ENCODE measurements at places on chromosomes 7 and 10.
A peak's percentile ranks its signal among the peaks of the same experiment; 100 is the strongest.

- DNase-seq = peak; percentile 50
Observed at GRCh38 chr10:58513188-58514110, 777 bp downstream of the BICC1 start.

GRCh38 chr7:82266081-82266480 lies 177.5 kb downstream of the CACNA2D1 start:
- DNase-seq = no peak

DNA sequence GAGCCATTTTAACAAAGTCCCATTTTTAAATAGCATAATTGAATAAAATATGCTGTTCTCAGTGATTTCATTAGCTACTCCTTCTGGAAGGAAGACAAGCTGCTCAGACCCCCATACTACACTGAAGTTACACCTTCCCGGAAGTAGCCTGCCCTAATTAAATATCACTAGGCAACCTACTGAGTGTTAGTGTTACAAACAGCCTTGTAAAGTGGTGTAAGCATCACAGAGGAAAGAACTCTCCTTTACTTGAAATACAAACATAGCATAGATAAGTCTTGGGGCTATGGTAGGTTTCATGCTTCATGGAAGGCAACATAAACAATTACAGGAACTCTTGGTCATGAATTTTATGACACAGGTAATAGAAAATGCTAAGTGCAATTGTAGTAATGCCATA lies 43.4 kb upstream of the PTN start:
- DNase-seq = no peak

- DNase-seq = no peak
Observed at GRCh38 chr7:128763541-128763940, 12.1 kb downstream of the OPN1SW start.

DNA sequence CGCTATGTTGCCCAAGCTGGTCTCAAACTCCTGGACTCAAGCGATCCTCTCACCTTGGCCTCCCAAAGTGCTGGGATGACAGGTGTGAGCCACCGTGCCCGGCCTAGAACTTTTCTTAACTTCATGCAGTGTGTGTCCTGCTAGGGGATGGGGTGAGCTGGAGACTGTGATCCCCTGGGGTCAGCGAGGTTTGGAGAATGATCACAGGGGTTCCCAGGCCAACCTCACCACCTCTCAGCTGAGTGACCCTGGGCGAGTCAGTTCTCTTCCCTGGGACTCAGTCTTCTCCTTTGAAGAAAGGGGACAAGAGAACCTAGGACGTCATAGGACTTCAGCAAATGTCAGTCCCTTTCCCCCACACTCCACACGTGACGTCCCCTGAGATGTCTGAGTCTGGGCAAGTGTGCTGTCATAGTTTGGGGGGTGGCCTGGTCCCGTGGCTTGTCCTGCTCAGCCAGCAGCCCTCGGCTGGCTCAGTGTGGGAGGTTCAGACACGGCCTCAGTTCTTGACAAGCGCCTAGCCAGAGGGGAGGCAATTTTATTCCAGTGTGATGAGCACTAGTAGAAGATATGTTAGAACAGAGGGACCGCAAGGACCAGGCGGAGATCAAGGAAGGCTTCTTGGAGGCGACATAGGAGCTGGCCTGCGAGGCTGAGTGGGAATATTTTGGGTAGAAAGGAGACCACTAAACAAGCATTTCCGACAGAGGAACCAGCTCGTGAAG lies 43.3 kb upstream of the ELN start:
- no peak for DNase-seq

- no peak for DNase-seq
Observed at GRCh38 chr7:21507627-21508343, 35.1 kb upstream of the DNAH11 start.

DNA sequence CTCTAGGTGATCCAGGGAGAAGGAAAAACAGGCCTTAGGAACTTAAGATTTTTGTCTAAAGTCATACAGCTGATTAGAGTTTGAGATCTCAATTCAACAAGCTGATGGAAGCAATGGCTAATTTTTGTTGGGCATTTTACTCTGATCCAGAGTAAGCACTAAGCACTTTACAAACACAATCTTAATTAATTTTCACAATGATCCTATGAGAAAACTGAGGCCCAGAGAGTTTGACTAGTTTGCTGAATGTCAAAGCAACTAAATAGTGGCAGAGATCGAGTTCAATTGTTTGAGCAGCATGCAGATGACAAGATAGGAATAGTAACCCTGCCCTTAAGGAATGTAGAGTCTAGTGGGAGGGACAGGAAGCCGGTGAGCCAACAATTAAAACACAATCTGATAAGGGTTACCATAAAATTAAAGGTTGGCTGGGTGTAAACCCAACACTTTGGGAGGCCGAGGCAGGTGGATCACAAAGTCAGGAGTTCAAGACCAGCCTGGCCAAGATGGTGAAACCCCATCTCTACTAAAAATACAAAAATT lies 13.5 kb upstream of the RPEL1 start:
- DNase-seq = no peak

DNA sequence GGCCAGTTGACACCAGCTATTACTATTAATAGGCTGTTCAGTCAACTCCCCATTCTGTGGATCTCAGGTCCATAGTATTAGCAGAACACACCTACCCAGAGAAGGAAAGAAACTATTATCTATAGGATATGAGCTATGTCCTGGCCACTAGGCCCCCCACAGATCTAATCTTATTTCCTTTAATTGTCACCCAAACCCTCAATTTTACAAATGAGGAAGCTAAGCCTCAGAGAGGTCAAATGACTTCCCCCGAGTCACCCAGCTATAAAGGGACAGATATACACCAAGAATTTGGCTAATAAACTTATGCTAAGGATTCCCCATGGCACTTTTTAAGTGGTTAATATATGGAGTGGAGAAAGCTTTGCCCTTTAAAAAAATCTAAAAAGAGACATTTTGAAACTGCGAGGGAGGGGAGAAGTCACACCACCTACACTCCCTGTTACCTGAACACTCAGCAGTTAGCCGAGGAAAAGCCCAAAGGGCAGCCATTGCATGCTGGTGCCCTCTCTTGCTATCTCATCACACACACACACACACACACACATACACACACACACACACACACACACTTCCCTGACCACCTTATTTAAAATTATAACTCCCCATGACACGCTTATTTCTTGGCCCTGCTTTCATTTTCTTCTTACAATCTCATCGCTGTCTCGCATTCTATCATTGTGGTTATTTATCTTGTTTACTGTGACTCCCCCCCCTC lies 157.0 kb upstream of the ADO start:
- no peak for DNase-seq

- no peak for DNase-seq
Observed at GRCh38 chr7:74718336-74718735, 55.5 kb upstream of the NCF1 start.

DNA sequence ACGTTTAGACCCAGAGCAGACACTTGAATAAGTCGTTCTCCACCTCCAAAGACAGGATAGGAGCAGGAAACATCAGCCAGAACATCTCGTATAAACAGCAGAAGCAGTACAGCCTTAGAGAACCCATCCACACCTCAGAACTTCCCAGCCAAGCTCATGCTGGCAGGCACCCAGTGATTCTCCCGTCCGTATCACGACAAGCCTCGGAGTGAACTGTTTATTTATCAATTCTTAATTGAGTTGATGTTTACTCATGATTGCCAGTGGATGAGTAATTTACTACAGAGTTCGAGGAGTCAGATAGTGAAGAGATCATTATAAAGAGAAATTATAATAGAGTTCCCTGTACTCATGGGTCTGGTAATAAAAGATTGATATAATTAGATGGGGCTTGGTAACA lies 811.5 kb downstream of the LRMDA start:
- DNase-seq = no peak

- no peak for DNase-seq
Observed at GRCh38 chr10:11468126-11468742, 143.2 kb downstream of the USP6NL start.

DNA sequence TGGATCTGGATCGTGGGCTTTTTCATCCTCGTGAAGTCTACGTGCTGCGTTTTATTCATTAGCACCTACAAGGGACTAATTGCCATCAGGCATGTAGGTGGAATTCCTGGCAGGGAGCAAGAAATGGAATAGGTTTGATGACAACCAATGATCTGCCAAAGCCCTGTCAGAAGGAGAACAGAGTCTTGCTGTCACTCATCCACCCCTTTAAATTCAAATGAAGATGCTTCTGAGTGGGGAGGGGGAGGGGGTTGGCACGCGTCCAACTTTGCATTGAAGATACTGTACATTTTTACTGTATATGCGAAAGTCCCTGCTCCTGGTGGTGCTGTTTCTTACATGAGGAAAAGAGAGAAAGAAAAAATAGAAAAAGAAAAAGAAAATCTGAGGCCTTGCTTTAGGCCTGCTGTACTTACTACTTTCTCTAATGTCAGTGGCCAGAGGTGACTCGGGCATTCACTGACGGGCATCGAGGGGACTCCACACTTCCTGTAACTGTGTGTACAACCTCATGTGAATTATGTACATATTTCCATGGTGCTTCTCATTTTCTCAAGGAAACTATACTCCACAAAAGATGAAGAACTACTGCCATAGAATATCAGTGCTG lies 569.1 kb downstream of the INHBA start:
- DNase-seq = no peak

DNA sequence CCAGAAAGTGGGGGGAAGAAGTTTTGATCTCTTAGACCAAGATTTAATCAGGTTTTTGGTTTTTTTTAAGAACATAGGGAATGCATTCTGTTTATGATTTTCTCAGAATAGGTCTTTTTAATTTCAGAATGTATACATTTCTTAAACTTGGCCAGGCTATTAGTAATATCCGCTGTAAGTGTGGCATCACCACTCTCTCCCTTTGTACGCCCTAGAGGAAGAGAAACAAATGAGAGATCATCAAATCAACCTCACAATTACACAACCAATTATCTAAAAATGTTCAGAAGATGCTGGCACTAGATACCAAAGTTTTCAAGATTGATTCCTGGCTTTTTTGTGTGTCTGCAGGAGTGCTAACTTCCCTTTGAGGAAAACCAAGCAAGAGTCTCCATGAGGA lies 70.0 kb downstream of the KLF6 start:
- no peak for DNase-seq

GRCh38 chr10:73937333-73938043 lies 26.6 kb downstream of the PLAU start:
- no peak for DNase-seq

DNA sequence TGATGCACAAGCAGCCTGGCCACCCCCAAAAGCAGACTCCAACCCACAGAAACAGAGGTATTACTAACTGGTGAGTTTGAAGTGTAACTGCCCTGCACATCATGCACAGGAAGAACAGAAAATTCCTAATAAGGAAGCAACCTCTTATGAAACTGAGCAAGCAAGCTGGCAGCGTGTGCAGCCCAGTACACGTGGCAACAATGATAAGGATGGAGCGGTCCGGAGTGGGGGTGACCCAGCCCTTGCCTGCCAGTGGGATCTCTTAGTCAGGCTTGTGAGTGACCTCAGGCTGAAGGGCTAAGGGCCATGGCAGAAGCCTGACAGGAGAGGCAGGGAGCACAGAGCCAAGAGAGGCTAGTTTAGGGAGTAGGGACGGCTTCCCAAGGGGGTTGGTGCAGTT lies 22.1 kb upstream of the AOAH start:
- no peak for DNase-seq

DNA sequence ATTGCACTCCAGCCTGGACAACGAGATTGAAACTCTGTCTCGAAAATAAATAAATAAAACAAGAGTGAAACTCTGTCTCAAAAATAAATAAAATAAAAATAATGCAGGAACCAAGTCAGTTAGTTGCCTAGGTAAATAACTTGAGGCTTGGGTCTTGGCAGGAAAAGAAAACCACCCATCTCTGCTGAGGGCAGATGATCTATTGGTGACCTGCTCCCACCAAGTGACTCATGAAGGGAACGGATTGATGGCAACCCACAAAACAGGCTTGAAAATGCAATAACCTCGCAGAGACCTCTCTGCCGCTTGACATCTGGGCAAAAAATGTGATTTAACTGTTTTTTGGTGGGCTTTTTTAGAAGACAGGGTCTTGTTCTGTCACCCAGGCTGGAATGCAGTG lies 86.6 kb downstream of the CALN1 start:
- no peak for DNase-seq

DNA sequence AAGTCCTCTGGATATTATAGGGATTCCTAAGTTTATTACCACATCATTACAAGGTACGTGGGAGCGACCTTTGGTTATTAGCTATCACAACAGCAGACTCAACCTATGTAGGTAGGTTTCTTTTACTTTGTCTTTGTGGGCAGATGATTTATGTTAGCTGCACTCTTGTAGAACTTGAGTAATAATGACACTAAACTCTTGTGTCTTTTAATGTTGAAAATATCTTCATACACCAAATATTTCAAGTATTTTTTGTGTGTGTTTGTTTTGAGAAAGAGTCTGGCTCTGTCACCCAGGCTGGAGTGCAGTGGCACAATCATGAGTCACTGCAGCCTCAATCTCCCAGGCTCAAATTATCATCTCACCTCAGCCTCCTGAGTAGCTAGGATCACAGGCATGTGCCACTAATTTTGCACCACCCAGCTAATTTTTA lies 19.2 kb upstream of the SUPV3L1 start:
- no peak for DNase-seq

DNA sequence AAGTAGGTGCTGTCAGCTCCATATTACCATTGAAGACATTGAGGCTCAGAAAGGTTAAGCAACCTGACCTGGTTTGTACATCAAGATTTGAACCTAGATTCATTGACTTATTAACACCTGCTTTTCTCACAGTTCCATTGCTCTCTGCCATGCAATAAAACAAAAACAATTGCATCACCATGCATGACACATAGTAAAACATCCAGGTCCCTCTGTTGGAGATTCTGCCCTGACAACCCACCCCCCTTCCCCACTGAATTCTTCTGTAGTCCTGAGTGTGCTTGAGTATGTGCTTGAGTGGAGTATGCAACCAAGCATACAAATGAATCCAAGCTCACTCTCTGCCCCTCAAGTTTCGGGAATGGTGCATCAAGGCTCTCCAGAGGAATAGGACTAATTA lies 6.0 kb upstream of the LMBR1 start:
- DNase-seq = no peak

DNA sequence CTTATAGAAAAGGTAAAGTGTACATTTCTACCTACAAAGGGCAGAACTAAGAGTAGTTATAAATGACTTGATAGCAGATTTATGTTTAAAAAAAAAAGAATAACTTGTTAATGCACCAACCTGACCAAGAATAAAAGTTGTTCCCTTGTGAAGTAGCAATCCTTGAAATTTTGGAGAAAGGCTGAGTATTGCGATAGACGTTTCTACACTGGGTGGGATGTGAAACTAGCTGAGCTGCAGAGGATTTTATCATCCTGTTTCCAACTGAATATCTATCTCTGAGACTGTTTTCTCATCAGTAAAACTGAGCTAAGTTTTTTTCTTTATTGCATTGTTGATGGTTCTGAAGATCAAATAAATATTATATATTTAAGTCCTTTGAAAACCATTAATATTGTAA lies 14.6 kb downstream of the MDFIC start:
- DNase-seq = no peak

DNA sequence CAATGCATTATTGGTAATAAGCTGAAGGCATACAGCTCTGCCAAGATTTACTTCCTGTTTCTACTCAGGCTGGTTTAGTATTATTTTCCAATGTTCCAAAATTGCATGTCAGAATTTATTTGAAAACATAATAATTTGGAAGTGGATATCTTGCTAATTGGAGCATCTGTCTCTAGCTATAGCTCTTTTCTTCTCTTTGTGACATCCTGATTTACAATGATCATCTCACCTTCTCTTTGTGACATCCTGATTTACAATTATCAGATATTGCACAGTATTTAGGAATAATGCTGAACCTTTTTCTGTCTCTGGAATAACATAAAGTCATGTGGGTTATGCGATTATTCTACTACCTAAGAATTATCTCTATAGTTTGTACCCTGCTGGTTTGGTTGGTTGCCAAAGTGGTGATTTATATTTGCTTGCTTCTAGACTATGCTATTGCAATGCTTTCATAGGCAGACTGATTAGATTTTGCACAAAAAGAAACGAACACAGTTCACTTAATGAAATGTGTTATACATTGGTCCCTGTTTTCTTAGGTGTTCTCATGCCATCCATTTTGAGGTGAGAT lies 44.3 kb upstream of the CABCOCO1 start:
- DNase-seq = no peak

Data from stimulated activated effector memory CD8-positive, alpha-beta T cell treated with anti-CD3 and anti-CD28 coated beads, Interleukin-12 subunit alpha, Interleukin-12 subunit beta, amount 100 ng/mL, for 72 hours (primary cell).